Activated naive CD8-positive, alpha-beta T cell treated with anti-CD3 and anti-CD28 coated beads for 36 hours (primary cell): ENCODE measurements at places on chromosomes 12 and 14. TPM values are rescaled to one million over a fixed set of nuclear protein-coding genes. Genes with fewer than 3 reads are reported as not detected.

NID2 gene
- total RNA-seq, result not detected

WNT5B gene
- total RNA-seq, result 0.08 TPM

TESPA1 gene
- total RNA-seq, result 95.9 TPM

PLD4 gene
- not detected for total RNA-seq

OR11H6 gene
- not detected for total RNA-seq

GLIPR1L1 gene
- not detected for total RNA-seq

PTGER2 gene
- total RNA-seq, result 20.8 TPM

PGAM5 gene
- 102 TPM for total RNA-seq
